NCI-H524 treated with DMSO at 0.1 percent for 48 hours (cell line): ENCODE measurements at places on chromosomes 3 and 15.
A peak's percentile ranks its signal among the peaks of the same experiment; 100 is the strongest.

- DNase-seq: no peak
Measured at GRCh38 chr3:172181932-172182586, 142.7 kb downstream of the FNDC3B start.

DNA sequence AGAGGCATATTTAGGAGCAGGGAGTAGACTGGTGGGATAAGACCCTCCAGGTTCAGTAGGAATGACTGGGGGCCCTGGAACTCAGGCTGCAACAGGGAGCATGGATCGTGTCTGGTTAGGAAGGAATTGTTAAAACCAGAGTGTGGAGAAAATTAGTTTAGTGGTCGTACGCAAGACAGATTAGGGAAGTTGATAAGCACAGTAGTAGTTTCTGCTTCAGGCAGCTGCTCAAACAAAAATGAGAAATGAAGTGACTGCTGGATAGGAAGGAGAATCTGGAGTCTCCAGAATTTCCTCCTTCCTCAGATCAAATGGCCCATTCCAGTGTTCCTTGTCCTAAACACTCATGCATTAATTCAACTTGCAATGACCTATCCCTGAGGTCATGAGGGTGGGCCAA lies 11.2 kb downstream of the MYD88 start:
- no peak for DNase-seq

- no peak for DNase-seq
Measured at GRCh38 chr3:107911337-107912000, 179.4 kb downstream of the CD47 start.

GRCh38 chr15:65460741-65461347 lies 38.1 kb upstream of the IGDCC4 start:
- no peak for DNase-seq

- no peak for DNase-seq
Measured at GRCh38 chr3:124444075-124444474, 286.2 kb upstream of the UMPS start.

DNA sequence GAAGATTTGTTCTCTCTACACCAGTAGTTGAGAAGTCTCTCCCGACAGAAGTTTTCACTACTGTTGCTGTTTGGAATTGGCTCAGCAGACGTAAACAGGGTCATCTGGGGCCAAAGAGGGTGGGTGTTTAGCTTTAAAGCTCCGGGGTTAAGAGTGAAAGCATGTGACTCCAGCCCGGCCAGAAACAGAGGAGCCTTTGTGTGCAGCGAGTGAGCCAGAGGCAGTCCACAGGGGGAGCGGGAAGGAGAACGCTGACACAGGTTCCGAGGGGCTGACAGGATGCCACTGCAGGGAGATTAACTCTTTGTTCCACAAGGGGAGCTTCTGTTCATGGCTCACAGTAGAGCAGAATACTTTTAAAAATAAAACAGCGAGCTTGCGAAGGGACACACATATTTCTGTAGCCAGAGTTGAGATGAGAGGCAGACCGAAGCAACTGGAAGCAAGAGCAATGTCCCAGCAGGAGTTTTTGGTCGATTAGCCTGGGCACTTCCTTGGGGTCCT lies 26.9 kb downstream of the BMF start:
- DNase-seq: no peak

GRCh38 chr3:197186887-197187588 lies 111.4 kb downstream of the DLG1 start:
- DNase-seq: peak; percentile 4

DNA sequence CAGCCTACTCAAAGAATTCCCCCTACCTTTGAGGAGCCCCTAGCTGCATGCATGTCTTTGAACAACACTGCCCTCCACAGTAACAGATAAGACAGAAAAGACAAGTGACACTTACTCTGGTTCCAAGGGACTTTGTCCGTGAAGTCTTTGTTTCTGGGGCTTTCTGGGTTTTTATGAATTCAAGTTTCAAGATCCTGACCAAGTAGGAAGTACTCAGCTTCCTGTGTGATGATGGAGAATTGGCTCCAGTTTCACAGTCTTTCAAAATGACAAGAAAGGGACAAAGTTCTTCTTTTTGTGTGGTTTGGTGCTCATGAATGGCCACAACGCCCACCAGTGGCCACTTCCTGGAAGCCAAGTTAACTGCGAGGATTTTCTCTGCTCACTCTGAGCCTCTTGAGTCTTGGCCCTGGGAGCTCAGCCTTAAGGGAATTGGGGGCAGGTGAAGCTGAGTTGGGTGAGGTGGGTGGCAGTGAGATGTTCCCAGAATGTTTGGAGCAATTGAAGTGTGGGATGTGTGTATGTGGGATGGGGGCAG lies at the start of gene CCR1:
TSS of gene CCR1 (minus strand) at position 147 of the 538 bp plus-strand sequence. CDS start 4,000 bp downstream, outside the sequence.
- DNase-seq: no peak
